ENCODE measurements at places on chromosomes 7 and 10. TPM values are rescaled to one million over a fixed set of nuclear protein-coding genes. Genes with fewer than 3 reads are reported as not detected.

- H3K27me3 ChIP-seq = peaks cover 26% of the 10 kb centered on the region
- no peak overlapping the region for H3K4me3 ChIP-seq
- no peak for DNase-seq
- no peaks in the 10 kb centered on the region for H3K4me1 ChIP-seq
- peaks cover 1% of the 10 kb centered on the region for H3K36me3 ChIP-seq
Observed at GRCh38 chr7:90433221-90433620, 30.0 kb downstream of the CLDN12 start.

- H3K36me3 ChIP-seq = no peaks in the 10 kb centered on the region
- no peaks in the 10 kb centered on the region for H3K4me1 ChIP-seq
- H3K27ac ChIP-seq = no peak overlapping the region
- H3K4me3 ChIP-seq = no peak overlapping the region
Observed at GRCh38 chr10:11893749-11894278, 70.7 kb downstream of the PROSER2 start.

DNA sequence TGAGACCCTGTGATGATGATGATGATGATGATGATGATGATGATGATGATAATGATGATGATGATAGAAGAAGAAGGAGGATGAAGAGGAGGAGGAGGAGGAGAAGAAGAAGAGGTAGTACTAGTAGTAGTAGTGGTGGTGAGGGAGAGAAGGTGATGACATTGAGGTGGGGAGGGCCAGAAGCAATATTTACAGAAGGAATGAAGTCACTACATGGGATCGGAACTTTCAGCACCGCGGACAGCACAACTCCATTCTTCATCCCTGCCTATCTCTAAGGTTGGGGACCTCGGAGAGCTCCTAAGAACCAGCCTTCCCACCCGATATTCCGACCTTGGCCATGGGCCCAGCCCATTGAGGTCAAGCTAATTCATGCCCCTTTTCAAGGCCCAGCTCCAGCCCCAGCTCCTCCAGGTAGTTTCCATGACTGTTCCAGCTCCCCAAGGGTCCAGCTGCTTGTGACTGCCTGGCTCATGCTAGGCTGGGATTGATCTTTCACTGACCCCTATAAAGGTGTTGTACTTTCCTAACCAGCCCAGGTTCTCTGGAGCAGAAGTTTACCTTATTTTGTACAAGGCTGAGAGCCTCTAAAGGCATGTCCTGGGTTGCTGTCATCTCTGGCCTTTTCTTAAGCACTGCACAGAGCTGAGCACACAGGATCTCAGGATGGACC lies 10.3 kb downstream of the CRHR2 start:
- no peak overlapping the region for H3K4me3 ChIP-seq
- DNase-seq = peak; percentile 51
- H3K36me3 ChIP-seq = no peaks in the 10 kb centered on the region
- H3K4me1 ChIP-seq = no peaks in the 10 kb centered on the region

The HIP1 gene
- 8.7 TPM for total RNA-seq

The GPER1 gene
- total RNA-seq = 0.19 TPM

GRCh38 chr7:107874605-107875446 lies 16.2 kb upstream of the DLD start:
- no peak for DNase-seq
- H3K27me3 ChIP-seq = peaks cover 7% of the 10 kb centered on the region
- peaks cover 18% of the 10 kb centered on the region for H3K4me1 ChIP-seq
- no peak overlapping the region for H3K27ac ChIP-seq
- no peaks in the 10 kb centered on the region for H3K36me3 ChIP-seq
- no peak overlapping the region for H3K4me3 ChIP-seq

DNA sequence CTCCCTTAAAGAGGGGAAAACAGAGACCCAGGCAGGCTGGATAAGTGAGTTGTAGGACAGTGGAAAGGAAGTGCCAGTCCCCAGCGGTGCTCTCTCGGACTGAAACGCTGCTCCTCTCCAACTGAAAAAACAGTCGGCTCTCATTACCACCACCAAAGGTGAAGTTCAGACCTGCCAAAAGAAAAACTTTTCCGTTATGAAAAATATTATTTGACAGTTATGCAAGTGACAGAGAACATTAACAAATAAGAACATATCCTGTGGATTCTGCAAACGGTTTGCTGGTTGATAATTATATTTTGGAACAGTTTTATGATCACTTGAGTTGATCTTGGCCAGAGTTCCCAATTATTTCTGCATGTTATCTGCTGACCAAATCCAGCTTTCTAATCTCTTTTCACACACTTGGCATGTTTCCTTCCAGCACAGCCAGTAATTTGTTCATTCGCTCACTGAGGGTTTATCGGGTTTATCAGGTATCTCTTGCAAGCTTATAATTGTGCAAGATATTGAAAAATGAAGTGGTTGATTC lies 82.6 kb downstream of the PTPRE start:
- peaks cover 11% of the 10 kb centered on the region for H3K27me3 ChIP-seq
- H3K4me3 ChIP-seq = no peak overlapping the region
- DNase-seq = no peak
- H3K27ac ChIP-seq = no peak overlapping the region
- no peaks in the 10 kb centered on the region for H3K36me3 ChIP-seq

- no peaks in the 10 kb centered on the region for H3K4me1 ChIP-seq
- H3K27me3 ChIP-seq = no peaks in the 10 kb centered on the region
- H3K27ac ChIP-seq = no peak overlapping the region
- no peaks in the 10 kb centered on the region for H3K36me3 ChIP-seq
- DNase-seq = no peak
Observed at GRCh38 chr7:120055300-120055699, 217.7 kb upstream of the KCND2 start.

GRCh38 chr10:76342996-76343395 lies 911.6 kb downstream of the LRMDA start:
- no peaks in the 10 kb centered on the region for H3K27me3 ChIP-seq
- no peak for DNase-seq
- H3K4me1 ChIP-seq = no peaks in the 10 kb centered on the region
- no peak overlapping the region for H3K4me3 ChIP-seq

DNA sequence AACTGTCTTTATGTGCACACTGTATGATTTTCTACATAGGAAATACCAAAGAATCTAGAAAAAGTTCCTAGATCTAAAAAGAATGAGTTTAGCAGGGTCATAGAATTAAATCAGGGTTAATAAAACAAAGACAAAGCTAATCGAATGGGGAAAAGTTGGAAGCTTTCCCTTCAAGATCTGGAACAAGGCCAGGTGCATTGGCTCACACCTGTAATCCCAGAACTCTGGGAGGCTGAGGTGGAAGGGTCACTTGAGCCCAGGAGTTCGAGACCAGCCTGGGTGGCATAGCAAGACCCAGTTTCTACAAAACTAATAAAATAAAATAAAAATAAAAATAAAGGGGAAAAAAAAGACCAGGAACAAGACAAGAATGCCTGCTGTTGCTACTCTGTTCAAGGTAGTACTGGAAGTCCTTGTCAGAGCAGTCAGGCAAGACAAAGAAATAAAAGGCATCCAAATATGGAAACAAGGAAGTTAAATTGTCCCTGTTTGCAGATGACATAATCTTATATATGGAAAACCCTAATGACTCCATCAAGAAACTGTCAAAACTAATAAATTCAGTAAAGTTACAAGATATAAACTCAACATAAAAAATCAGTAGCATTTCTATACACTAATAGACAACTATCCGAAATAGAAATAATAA lies 76.1 kb upstream of the RHEB start:
- H3K27me3 ChIP-seq = no peaks in the 10 kb centered on the region
- H3K36me3 ChIP-seq = no peaks in the 10 kb centered on the region
- no peak overlapping the region for H3K27ac ChIP-seq
- H3K4me3 ChIP-seq = no peak overlapping the region

DNA sequence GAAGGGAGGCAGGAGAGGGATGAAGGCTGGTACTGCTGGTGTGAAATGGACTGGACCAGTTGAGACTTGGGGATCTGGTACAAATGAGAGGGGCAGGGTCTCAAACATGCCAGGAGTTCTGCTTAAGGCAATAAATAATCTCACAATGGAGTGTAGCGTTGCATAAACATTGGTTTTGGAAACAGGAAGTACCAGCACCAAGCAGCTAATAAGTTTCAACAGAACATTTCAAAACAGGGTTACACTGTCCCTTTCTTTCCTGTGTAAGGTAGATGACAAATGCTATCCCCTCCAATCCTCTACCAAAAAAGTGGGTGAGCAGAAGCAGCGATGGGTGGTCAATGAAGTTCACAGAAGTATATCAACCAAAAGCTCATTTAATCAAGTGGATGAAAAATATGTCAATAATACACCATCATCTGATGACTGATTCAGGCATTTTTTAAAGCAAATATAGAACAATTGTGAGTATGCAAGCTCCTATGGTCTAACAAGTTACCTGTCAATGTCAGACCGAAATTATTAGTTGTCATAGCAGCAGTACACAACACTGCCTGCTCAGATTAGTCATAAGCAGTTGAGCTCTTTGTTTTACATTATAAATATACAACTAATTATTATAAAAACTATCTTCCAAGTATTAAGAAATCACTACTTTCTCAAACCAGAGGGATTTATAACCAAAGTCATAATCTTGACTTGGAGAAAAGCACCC lies 220.0 kb downstream of the FAM107B start:
- peak overlapping the region; percentile 85 for H3K27ac ChIP-seq
- H3K4me3 ChIP-seq = peak overlapping the region; percentile 65
- H3K36me3 ChIP-seq = peaks cover 32% of the 10 kb centered on the region
- no peak for DNase-seq
- H3K27me3 ChIP-seq = no peaks in the 10 kb centered on the region

The LIPF gene
- total RNA-seq = not detected
